Adrenal gland (tissue), 19 donors: ENCODE measurements at places on chromosomes 7 and 10. TPM values are rescaled to one million over a fixed set of nuclear protein-coding genes. Genes with fewer than 3 reads are reported as not detected.

DNA sequence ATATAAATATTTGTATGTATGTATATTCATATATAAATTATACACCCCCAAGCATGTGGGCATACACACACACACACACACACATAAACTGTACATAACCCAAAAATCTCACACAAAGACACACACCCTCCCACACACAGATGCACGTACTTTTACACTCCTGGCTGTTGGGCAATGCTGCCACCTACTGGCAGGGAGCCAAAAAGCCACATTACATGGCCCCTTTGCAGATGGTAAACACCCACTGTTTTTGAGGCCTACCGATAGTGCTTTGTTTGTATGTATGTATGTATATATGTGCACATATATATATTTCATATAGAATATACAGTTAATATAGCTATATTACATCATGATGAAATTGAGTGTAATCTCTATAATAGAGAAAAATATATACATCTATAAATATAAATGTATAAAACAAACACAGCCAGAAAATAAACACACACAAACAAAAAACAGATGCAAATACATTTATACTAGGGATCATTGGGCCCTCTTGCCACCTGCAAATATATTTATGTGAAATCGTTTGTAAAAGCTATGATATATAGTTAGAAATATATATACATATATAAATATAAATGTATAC is 120.1 kb upstream of the ACBD5 start:
- H3K27ac ChIP-seq = no peak overlapping the region
- DNase-seq = peak; percentile 84
- no peaks in the 10 kb centered on the region for H3K36me3 ChIP-seq
- no peaks in the 10 kb centered on the region for H3K4me1 ChIP-seq
- no peaks in the 10 kb centered on the region for H3K27me3 ChIP-seq

The FAM237B gene
- not detected for total RNA-seq

- H3K27me3 ChIP-seq = no peaks in the 10 kb centered on the region
- H3K36me3 ChIP-seq = no peaks in the 10 kb centered on the region
- no peaks in the 10 kb centered on the region for H3K4me1 ChIP-seq
- H3K27ac ChIP-seq = no peak overlapping the region
- DNase-seq = no peak
Measured at GRCh38 chr10:8962249-8962648, 907.8 kb downstream of the GATA3 start.

DNA sequence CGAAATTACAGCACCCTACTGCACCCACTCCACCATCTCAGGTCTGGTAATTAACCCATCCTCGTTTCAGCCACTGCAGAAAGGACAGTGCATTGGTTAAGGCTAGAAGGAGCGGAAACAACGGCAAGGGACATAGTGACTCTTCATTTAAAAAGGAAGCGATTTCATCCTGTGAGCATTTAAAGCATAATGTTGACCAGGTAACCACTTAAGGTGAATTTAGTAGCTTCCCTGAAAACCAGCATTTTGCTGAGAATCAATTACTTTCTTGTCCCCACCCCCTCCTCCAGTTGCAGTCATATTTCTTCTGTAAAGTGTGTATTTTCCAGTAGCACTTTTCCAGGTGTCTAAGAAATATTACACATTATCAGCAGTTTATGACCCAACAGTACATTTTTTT is 821 bp upstream of the JAZF1 start:
- H3K36me3 ChIP-seq = no peaks in the 10 kb centered on the region
- DNase-seq = no peak
- H3K27me3 ChIP-seq = no peaks in the 10 kb centered on the region
- peak overlapping the region; percentile 77 for H3K27ac ChIP-seq
- no peak overlapping the region for H3K4me3 ChIP-seq

The CYP2W1 gene
- total RNA-seq = 14.3 TPM

GRCh38 chr10:335151-335800 is 200.0 kb downstream of the ZMYND11 start:
- H3K27ac ChIP-seq = no peak overlapping the region
- H3K4me3 ChIP-seq = no peak overlapping the region
- no peaks in the 10 kb centered on the region for H3K27me3 ChIP-seq

DNA sequence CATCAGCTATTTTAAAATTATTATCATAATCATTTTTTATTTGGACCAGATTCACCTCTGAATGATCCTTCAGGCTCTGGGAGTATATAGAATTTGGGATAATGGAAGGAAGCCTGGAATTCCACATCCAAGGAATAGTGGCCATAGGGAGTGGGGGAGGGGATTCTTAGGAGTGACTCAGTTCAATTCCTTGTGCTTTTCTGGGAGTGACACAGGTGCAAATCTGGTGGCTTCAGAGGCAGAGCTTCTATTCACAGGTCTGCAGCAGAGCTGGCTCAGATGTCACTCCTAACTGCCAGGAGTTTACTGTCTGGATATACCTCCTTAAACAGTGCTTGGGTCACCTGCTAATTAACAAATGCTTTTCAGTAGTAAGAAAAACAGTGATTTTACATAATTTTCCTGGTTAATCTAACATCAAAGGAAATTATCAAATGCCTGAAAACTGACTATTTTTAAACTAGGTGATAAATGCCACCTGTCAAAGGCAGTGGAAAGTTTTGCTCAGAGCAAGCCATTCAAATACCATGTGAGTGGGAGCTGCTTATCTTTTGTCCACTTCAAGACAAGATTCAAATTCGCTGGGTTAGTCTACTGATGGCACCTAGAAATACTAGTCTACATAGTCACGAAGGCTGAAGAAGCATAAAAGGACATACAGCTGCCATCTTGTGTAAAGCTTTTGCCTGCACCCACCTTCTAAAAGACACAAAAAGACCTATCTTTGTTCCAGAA is 106.7 kb upstream of the LAMB4 start:
- DNase-seq = no peak
- H3K36me3 ChIP-seq = no peaks in the 10 kb centered on the region
- H3K27me3 ChIP-seq = no peaks in the 10 kb centered on the region

DNA sequence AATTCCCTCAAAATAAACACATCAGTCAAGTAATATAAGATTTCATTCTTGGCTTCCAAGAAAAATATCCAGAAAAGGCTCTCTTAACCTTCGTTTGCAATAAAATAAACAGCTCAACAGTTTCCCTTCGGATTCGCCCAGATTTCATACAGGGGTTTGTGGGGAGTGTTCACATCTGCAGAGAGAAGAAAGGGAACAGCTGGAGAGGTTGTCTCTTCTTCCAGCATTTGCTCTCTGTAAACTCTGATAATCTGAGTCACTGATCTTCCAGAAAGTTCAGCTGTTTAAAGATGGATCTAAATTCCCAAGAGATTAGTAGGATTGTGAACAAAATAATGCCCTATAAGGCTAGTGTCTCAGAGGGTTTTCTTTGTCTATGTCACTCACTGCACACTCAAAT is 277.9 kb downstream of the HPSE2 start:
- no peak overlapping the region for H3K4me3 ChIP-seq
- no peak overlapping the region for H3K27ac ChIP-seq
- no peaks in the 10 kb centered on the region for H3K27me3 ChIP-seq
- H3K4me1 ChIP-seq = no peaks in the 10 kb centered on the region

DNA sequence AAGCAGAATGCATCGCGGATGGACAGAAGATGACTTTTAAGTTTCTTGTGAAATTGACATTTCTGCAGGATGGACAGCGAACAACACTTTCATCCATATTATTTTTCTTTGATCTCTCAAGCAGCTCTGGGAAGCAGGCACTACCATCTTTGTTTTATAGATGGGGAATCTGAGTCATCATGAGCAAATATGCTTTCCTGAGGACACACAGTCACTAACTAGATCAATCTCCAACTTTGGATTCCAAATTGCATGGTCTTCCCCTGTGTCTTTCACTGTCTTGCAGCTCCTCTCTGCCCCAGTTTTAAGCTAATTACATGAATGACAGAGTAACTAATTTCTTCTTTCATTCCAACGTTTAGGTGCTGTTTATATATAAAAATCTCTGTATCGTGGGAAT is 201.5 kb downstream of the ADAM12 start:
- DNase-seq = no peak
- H3K36me3 ChIP-seq = no peaks in the 10 kb centered on the region
- no peaks in the 10 kb centered on the region for H3K4me1 ChIP-seq
- no peaks in the 10 kb centered on the region for H3K27me3 ChIP-seq
- H3K27ac ChIP-seq = no peak overlapping the region

- peaks cover 13% of the 10 kb centered on the region for H3K4me1 ChIP-seq
- no peaks in the 10 kb centered on the region for H3K27me3 ChIP-seq
- H3K36me3 ChIP-seq = no peaks in the 10 kb centered on the region
- H3K4me3 ChIP-seq = no peak overlapping the region
Measured at GRCh38 chr10:114762811-114763210, 58.8 kb upstream of the FHIP2A start.

GRCh38 chr10:76302961-76303630 is 871.7 kb downstream of the LRMDA start:
- H3K27me3 ChIP-seq = no peaks in the 10 kb centered on the region
- no peaks in the 10 kb centered on the region for H3K36me3 ChIP-seq
- no peak overlapping the region for H3K4me3 ChIP-seq
- peaks cover 4% of the 10 kb centered on the region for H3K4me1 ChIP-seq

The LRRC18 gene
- total RNA-seq = not detected

DNA sequence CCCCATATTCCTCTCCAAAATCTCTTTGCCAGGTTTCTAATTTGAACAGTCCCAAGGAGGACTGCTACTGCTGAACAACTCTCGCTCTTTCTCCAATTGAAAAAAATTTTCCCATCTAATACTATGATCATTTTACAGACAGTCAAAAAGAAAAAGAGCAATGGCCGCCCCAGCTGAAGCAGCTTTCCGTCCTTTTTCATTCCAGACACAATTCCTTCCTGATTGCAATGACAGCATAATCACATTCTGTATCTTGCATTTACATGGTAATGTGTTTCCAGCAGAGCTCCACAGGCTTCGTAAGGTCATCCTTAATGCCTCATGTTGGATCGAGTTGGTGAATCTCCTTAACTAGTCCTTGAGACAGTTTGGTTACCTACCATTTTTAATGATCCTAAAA is 45.0 kb upstream of the GSDME start:
- no peaks in the 10 kb centered on the region for H3K4me1 ChIP-seq
- no peak overlapping the region for H3K4me3 ChIP-seq
- no peaks in the 10 kb centered on the region for H3K27me3 ChIP-seq
- no peak for DNase-seq
- no peaks in the 10 kb centered on the region for H3K36me3 ChIP-seq

GRCh38 chr7:148478551-148478950 is 112.0 kb upstream of the C7orf33 start:
- no peaks in the 10 kb centered on the region for H3K4me1 ChIP-seq
- H3K27ac ChIP-seq = no peak overlapping the region
- H3K27me3 ChIP-seq = no peaks in the 10 kb centered on the region
- H3K36me3 ChIP-seq = no peaks in the 10 kb centered on the region
- H3K4me3 ChIP-seq = no peak overlapping the region
- DNase-seq = no peak

The PGAM2 gene
- total RNA-seq = 11.3 TPM

The MAT1A gene
- total RNA-seq = 1.7 TPM

DNA sequence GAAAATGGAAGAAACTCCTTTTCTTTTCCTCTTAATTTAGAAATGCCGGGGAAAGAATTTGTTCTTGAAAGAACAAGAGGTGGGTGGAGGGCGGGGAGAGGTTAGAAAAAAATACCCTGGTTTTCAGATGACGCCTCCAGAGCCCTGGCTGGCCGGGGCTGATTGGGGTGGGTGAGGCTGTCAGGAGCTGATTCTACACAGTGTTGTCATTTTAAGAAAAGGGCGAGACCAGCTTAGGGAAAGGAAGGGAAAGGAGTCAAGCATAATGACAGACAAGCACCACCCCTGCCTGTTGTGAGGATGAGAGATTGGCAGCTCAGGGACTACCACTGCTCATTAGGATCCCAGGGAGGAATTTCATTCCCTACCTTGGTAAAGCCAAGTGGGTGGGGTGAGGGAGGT is 9.9 kb upstream of the FAM180A start:
- no peaks in the 10 kb centered on the region for H3K36me3 ChIP-seq
- H3K27ac ChIP-seq = peak overlapping the region; percentile 70
- no peaks in the 10 kb centered on the region for H3K27me3 ChIP-seq
- no peak for DNase-seq
- no peak overlapping the region for H3K4me3 ChIP-seq

GRCh38 chr10:77939561-77940001 is 13.0 kb upstream of the DLG5 start:
- peak; percentile 47 for DNase-seq
- no peaks in the 10 kb centered on the region for H3K27me3 ChIP-seq
- no peaks in the 10 kb centered on the region for H3K36me3 ChIP-seq
- H3K4me3 ChIP-seq = no peak overlapping the region
- H3K27ac ChIP-seq = no peak overlapping the region
- no peaks in the 10 kb centered on the region for H3K4me1 ChIP-seq

DNA sequence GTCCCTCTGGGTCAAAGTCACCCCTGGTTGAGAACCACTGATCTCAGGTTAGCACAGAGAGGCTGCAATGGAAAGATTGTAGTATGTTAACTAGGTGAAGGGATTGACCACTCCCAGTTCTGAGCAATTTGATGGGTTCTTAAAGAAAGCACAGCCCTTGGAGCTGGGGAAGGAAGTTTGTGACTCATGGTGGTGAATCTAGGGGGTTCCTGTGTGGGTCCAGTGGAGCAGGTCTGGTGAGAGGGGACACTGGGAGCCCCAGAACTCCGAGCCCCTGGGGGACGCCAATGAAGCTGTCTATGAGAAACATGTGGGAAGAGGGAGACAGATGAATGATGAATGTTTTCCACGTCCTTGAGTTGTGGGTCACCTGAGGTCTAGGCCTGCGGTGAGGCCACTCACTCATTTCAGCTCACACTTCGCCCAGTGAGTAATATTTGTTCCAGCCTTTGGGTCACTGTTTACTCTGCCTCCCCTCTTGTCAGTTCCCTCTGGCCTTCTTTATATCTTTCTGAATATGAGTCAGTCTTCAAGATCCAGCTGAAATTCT is 341.9 kb downstream of the LRMDA start:
- H3K36me3 ChIP-seq = no peaks in the 10 kb centered on the region
- no peak overlapping the region for H3K27ac ChIP-seq
- H3K4me1 ChIP-seq = peaks cover 8% of the 10 kb centered on the region

DNA sequence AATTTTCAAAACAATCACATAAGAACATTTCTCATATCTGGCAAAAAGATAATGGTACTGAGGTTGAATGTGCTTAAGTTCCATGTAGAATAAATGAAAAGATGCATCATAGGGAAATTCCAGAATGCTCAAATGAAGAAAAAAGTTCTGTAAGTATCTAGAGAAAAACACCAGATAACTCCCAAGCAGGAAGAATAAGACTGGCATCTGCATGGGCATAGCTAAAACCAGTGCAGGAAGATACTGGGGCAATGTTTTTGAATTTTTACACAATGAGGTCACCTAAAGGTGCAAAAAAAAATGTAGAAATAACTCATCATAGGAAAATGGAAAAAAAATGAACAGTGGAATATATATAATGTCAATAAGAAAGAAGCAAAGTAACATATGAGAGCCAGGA is 275.2 kb downstream of the BAMBI start:
- no peak for DNase-seq
- no peaks in the 10 kb centered on the region for H3K36me3 ChIP-seq
- no peak overlapping the region for H3K4me3 ChIP-seq
- no peaks in the 10 kb centered on the region for H3K27me3 ChIP-seq
- H3K27ac ChIP-seq = no peak overlapping the region
